ENCODE measurements at places on chromosomes 11 and 22. TPM values are rescaled to one million over a fixed set of nuclear protein-coding genes. Genes with fewer than 3 reads are reported as not detected.
A peak's percentile ranks its signal among the peaks of the same experiment; 100 is the strongest.

DNA sequence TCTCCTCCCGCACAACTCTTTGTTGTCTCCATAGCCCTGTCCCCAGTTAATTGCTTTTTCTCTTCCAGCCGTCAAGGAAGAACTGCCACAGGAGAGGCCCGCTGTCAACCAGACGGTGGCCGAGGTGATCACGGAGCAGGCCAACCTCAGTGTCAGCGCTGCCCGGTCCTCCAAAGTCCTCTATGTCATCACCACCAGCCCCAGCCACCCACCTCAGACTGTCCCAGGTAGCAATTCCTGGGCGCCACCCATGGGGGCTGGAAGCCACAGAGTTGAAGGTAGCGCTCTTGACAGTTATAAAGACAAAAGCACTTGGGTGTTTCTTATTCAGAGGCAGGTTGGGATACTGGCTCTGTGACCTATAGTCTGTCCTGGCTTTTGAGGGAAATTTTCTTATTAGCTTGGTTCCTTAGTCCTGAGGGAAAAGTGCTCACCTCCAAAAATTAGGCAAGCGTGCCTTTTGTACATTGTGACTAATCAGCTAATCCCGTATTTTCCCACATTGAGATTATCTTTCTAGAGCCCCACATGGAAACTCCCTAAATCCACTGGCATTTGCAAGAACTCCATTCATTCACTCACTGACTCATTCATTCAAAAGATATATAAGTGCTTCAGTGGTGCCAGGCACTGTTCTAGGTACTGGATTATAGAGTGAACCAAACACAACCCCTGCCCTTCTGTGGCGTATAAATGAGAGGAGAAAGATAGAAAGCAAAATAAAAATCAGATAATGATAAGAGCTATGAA is 65.9 kb downstream of the KREMEN1 start:
- H3K36me3 ChIP-seq = no peaks in the 10 kb centered on the region
- no peaks in the 10 kb centered on the region for H3K4me1 ChIP-seq
- DNase-seq = no peak
- no peaks in the 10 kb centered on the region for H3K27me3 ChIP-seq
- H3K4me3 ChIP-seq = no peak overlapping the region
- H3K27ac ChIP-seq = no peak overlapping the region

GRCh38 chr22:36803358-36803757 is 13.5 kb downstream of the PVALB start:
- H3K36me3 ChIP-seq = no peaks in the 10 kb centered on the region
- H3K27me3 ChIP-seq = no peaks in the 10 kb centered on the region
- no peak overlapping the region for H3K27ac ChIP-seq
- no peaks in the 10 kb centered on the region for H3K4me1 ChIP-seq
- DNase-seq = no peak
- no peak overlapping the region for H3K4me3 ChIP-seq

DNA sequence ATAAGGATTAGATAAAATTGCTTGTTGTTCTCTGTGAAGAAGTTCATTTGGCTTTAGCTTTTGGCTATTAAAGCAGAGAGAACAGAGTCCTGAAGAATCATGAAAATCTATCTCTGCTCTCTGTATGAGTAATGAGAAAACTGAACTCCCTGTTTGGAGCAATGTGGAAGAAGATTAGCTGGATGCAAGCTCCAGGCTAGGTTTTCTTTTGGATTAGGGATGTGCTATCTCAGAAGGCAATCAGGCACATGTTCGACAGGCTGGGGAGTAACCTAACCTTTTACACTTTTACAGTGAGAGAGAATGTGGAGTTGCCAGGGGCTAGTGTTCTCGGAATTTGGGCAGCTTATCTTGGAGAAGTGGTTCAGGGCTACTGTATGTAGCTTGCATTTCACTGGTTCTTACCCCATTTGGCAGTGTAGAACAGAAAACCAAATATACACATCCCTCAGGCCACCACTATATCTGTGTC is 8.5 kb upstream of the SLN start:
- no peaks in the 10 kb centered on the region for H3K4me1 ChIP-seq
- H3K27me3 ChIP-seq = no peaks in the 10 kb centered on the region
- peaks cover 2% of the 10 kb centered on the region for H3K36me3 ChIP-seq
- H3K27ac ChIP-seq = no peak overlapping the region

DNA sequence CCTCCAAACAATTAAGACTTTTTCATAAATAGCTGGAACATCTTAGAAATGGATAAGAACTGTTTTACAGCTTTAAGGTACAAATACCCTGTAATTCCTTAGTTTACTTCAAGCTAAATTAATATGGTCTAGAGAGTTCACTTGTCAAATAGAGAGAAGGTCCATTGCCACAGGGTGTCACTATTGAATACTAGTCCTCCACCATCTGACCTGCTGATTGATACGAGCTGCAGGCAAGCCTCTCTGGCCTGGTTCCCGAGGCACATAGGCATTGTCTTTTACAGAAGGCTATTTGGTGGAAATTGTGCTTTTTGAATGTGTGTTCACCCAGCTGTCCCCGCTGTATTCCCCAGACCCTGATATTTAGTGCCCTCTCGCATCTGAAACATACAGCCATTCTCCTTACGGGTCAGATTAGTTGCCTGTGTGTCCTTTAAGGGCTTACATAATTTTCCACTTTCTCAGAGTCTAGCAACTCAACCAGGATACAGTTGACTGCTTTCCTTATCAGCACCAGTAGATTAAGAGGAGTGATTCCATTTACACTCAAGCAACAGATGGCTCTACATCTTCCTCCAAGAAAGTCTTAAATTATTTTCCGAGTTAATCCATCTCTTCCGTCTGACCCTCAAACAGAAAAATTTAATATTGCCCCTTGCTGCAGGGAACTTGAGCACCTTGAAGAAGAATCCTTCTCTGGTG is 788.8 kb upstream of the FAT3 start:
- no peak for DNase-seq
- no peaks in the 10 kb centered on the region for H3K36me3 ChIP-seq
- H3K4me3 ChIP-seq = no peak overlapping the region
- H3K27ac ChIP-seq = no peak overlapping the region
- H3K4me1 ChIP-seq = no peaks in the 10 kb centered on the region

DNA sequence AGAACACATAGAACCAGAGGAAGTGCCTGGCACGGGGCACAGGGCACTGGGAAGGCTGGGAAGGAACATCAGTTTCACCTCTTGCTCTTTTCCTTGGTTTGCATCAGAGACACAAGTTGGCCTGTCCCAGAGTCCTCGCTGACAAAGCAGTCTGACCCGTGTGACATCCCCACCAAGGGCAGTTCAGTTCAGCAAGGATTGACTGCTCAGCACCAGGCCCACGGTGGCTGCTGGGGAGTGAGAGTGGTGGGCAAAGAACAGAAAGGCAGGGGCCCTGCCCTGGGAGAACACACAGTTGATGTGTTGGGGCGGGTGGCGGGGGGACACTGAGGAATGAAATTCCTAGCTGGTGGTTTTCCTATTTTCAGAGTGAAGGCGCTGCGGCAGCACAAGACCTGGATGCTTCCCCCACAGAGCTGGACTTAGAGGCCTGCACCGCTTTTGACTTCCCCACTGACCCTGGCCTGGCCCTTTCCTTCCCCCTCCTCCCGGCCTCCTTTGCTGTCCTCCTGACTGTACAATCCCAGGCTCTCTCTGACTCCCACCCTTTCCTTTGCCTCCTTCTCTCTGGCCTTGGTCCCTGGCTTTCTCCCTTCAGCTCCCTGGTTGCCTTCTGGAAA is 2.2 kb upstream of the TMPRSS13 start:
- no peak overlapping the region for H3K4me3 ChIP-seq
- no peaks in the 10 kb centered on the region for H3K36me3 ChIP-seq
- no peaks in the 10 kb centered on the region for H3K27me3 ChIP-seq
- no peak for DNase-seq
- H3K27ac ChIP-seq = no peak overlapping the region
- H3K4me1 ChIP-seq = no peaks in the 10 kb centered on the region

DNA sequence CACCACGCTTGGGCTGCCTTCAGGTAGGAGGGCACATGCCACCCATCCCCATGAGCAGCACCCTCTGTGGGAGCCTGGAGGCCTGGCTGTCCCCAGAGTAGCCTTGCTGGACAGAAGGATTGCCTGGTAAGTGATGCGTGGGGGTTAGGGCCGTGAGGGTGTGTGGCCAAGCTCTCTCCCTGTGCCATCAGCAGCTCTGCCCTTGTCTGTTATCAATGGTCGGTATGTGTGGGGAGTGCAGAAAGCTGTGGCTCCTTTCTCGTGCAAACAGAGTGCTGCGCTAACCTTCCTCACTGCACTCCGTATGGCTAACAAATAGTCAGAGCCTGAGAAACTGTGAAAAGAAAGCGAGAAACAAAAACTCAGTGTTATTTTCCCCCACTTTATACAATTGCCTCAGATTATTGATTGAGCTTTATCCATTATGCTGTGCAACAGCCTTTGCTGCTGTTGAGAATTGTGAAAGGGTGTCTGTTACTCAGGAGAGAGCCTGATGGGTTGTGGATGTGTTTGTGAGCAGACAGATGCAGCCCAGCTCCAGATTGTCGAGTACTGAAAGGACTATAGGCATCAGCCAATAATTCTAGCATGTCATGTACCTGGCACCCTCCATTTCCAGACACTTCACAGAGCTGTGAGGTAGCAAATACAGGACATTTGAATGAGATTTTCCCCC is 432.2 kb downstream of the NTM start:
- no peak overlapping the region for H3K27ac ChIP-seq
- no peak overlapping the region for H3K4me3 ChIP-seq
- H3K4me1 ChIP-seq = no peaks in the 10 kb centered on the region
- DNase-seq = no peak
- H3K27me3 ChIP-seq = no peaks in the 10 kb centered on the region
- H3K36me3 ChIP-seq = no peaks in the 10 kb centered on the region

Gene KLHDC7B
- polyA plus RNA-seq = not detected

GRCh38 chr11:36167073-36167472 is 122.2 kb downstream of the COMMD9 start:
- no peaks in the 10 kb centered on the region for H3K4me1 ChIP-seq
- H3K4me3 ChIP-seq = no peak overlapping the region

DNA sequence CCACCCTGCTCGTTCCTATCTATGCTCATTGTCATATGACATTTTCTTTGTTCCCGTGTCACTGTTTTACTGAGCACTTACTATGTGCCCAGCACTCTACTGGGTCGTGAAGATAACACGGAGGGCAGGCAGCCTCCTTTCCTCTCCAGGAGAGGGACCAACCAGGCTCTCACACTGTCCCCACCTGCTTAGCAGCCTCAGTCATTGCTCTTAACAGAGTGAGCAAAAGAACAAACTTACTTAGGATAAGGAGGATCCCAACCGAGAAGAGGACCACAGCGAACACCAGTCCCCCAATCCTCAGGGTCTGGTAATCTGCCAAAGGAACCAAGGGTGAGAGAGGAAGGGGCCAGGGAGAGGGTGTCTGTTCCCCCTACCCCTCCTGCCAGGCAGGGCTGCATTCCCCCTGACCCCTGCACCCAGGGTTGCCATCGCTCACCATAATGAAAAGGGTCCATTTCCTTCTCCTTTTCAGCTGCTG is 17.0 kb upstream of the FXYD2 start:
- H3K36me3 ChIP-seq = no peaks in the 10 kb centered on the region
- no peak overlapping the region for H3K27ac ChIP-seq
- no peaks in the 10 kb centered on the region for H3K4me1 ChIP-seq
- no peak overlapping the region for H3K4me3 ChIP-seq
- no peaks in the 10 kb centered on the region for H3K27me3 ChIP-seq

GRCh38 chr11:41284354-41284753 is 175.1 kb downstream of the LRRC4C start:
- H3K4me3 ChIP-seq = no peak overlapping the region
- no peak for DNase-seq
- no peaks in the 10 kb centered on the region for H3K36me3 ChIP-seq

DNA sequence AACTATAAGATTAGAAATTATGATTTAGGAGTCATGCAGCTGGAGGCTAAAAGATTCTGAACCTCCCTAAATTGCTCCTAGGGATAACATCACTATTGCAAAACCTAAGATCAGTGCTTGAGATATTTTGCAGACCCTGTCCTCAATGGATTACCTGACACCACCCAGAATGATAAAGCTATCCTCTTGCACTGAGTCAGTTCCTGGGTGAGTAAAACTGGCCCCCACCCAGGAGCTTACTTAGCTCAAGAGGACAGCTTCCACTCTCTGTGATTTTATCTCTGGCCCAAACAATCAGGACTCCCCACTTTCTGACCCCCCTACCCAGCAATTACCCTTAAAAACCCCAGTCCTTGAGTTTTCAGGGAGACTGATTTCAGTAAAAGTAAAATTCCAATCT is 2074.4 kb upstream of the RAG2 start:
- no peak overlapping the region for H3K4me3 ChIP-seq
- no peak for DNase-seq
- no peaks in the 10 kb centered on the region for H3K36me3 ChIP-seq
- no peaks in the 10 kb centered on the region for H3K27me3 ChIP-seq

- no peaks in the 10 kb centered on the region for H3K4me1 ChIP-seq
- no peaks in the 10 kb centered on the region for H3K36me3 ChIP-seq
- peak overlapping the region; percentile 56 for H3K4me3 ChIP-seq
- DNase-seq = no peak
Observed at GRCh38 chr11:78418584-78419211, 1.1 kb upstream of the GAB2 start.

- no peak overlapping the region for H3K27ac ChIP-seq
- DNase-seq = no peak
- H3K4me1 ChIP-seq = no peaks in the 10 kb centered on the region
- H3K36me3 ChIP-seq = no peaks in the 10 kb centered on the region
Observed at GRCh38 chr11:29293825-29294224, 723.0 kb downstream of the KCNA4 start.

DNA sequence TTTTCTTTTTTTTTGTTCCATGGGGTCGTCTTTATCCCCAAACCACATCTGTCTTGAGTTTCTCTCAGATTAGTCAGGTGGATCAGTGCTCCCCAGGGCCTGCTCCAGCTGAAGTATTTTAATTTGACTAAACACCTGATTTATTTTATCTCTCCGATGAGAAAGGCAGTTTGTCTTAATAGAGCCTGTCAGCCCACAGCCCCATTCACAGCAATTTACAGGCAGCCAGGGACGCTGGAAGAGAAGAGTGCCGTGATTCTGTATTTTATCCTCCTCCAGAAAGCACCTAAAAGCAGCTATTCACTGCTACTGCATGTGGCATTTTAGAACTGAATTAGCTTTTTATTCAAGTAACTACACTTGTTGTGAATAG is 164.5 kb downstream of the SOX6 start:
- H3K4me1 ChIP-seq = peaks cover 2% of the 10 kb centered on the region
- H3K27ac ChIP-seq = no peak overlapping the region
- DNase-seq = no peak
- H3K4me3 ChIP-seq = no peak overlapping the region

All from aorta (tissue), 5 donors.